ENCODE measurements at places on chromosomes 2 and 18.

- DNase-seq: no peak
These were observed 148.1 kb upstream of the RPRM start for GRCh38 chr2:153626676-153627075.

DNA sequence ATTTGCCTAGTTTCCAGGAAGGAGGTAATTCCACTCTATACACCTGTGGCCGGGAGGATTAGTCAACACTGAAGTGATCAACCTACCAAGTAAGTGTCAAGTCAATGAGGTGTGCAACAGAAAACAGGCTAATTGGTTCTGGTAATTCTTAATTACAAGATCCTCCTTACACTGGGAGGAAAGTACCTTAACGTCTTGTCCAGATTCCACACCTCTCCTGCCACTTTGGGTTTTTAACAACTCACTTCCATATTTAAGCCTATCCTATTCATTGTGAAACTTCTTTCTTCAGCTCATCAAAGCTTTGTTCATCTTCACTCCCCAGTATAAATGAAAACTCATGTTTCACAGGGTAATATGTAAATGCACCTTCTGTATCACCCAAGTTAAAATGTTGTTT lies 22.0 kb upstream of the MAP4K4 start:
- DNase-seq: no peak

DNA sequence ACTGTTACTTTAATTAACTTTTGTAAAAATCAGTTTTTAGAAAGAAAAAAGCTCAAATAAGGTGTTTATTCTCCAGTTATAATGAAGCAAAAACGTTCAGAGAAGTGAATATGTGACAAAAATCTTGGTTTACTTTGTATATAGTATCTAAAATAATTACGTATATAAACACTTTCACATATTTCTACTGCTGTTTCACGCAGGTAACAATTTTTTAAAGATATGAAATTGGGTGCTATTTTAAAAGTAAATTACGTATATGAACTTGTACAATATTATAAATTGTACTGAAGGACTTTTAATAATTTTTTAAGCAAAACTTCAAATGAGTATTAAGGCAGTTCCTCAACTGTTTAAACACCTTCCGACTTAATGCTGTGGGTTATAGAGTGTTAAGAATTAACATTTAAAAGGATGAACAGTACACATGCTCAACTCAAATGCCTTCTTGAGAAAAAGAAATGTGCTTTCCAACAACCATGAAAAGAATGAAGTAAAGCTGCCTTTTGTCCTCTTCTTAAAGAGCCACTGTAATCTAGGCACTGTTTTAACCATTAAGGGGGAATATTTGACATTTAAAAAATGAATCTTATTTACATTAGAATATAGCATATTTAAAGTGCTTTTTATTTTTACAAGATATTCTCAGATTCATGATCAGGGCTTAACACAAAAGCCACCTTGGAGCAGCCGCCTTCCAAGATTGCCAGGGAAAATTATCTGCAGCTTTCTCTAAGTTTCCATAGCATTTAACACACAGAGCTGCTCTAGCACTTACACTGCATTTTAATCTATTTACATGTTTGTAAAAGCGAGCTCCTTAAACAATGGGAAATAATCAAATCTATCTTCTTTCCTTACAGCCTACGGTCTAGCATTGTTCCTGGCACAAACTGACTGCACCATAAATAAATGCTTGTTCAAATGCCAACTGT lies 56.5 kb upstream of the CDKL4 start:
- no peak for DNase-seq

- no peak for DNase-seq
These were observed 368.5 kb downstream of the ARHGAP15 start for GRCh38 chr2:143497726-143498125.

GRCh38 chr2:3126911-3127621 lies 250.6 kb downstream of the EIPR1 start:
- no peak for DNase-seq

- peak; percentile 95 for DNase-seq
These were observed at the start of gene EMILIN1 for GRCh38 chr2:27078267-27079194. TSS of gene EMILIN1 (plus strand) at chr2:27078615. CDS start at chr2:27079066, 451 bp downstream.

GRCh38 chr2:10868465-10869314 lies 43.0 kb upstream of the KCNF1 start:
- no peak for DNase-seq

DNA sequence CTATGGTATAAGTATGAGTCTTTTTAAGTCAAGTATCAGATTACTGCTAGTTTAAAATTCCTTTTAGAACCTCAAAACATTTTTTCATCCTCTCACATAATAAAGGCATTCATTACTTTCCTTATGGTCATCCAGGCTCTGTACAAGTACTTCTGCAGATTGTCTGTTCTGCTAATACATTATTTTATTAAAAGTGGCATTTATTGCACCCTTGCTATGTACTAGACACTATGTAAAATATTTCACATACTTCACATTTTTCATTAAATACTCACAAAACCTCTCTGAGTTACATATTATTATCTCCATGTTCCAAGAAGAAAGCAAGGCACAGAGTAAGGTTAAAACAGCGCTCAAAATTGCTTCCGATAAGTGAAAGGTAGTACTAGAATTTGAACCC lies 84.1 kb downstream of the RAPH1 start:
- DNase-seq: no peak

DNA sequence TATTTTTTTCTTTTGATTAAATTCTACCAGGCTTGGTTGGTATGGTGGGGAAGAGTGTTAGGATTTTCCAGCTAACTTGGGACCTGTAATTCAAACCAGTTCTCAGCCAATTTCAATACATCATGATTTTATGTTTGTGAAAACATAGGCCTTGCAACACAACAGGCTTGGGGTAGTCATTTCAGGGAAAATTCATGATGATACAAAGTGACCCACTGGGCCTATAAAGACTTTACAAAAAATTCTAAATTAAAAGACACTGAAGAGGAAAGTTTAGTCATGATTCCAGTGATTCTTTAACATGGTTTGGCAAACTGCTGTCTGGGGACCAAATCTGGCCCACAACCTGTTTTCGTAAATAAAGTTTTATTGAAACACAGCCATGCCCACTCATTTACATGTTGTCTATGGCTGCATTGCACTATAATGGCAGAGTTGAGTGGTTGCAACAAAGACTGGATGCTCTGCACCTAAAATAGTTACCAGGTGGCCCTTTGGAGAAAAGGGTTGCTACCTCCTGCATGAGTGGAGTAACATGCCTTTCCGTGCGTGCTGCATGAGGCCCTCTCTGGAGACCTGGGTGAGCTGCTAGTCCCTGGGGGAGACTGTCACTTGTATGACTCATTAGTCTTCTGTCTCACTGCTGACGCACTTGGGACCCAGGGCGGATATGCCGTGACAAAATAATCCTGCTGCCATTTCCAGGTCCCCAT lies 73.6 kb downstream of the NPAS2 start:
- DNase-seq: no peak

DNA sequence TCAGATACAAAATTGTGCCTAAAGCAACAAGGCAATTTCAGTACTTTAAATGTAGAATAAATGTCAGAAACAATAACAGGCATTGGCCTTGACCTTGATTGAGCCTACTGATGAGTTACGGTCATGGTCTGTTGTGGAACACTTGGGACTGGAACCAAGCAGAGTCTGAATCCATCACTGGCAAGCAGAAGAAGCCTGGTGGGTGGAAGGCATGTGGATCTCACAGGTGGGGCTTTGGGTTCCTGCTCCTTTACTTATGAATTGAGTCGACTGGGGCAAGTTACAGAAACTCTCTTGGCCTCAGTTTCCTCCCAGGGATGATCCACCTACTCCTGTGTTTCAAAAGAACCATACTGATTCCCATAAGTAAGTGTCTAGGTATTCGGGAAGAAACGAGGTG lies 102.3 kb downstream of the KCNF1 start:
- DNase-seq: no peak

DNA sequence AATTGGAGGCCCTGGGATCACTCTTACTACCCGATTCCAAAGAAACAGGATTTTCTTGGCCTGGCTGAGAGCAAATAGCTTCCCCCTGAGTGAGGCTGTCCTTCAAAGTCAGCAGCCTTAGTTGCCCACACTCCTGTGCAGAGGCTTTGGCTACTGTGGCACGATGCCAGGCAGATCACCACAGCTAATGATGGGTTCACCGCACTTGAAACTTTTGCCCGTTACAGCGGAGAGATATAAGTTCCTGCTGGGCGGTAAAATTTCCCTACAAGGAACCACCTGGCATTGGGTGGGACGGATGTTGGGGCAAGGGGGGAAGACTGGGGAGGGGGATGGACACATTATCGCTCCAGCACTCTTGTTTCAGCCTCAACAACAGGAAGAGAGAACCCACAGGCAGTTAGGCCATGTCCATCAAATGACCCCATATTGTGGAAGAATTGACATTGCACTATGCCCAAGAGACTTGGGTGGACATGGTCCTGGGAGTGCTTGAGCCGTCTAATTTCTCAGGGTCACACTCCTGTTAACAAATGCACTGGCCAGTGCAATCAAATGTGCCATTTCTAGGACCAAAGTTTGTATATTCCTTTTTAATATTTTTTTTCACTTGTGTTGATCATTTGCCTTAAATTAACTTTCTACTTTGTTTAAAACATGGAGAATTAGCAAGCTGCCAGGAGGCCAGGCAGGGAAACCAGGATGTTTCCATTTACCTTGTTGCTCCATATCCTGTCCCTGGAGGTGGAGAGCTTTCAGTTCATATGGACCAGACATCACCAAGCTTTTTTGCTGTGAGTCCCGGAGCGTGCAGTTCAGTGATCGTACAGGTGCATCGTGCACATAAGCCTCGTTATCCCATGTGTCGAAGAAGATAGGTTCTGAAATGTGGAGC lies 4.4 kb downstream of the IL1B start:
- no peak for DNase-seq

- DNase-seq: no peak
These were observed 430.4 kb downstream of the LPIN1 start for GRCh38 chr2:12176623-12177454.

DNA sequence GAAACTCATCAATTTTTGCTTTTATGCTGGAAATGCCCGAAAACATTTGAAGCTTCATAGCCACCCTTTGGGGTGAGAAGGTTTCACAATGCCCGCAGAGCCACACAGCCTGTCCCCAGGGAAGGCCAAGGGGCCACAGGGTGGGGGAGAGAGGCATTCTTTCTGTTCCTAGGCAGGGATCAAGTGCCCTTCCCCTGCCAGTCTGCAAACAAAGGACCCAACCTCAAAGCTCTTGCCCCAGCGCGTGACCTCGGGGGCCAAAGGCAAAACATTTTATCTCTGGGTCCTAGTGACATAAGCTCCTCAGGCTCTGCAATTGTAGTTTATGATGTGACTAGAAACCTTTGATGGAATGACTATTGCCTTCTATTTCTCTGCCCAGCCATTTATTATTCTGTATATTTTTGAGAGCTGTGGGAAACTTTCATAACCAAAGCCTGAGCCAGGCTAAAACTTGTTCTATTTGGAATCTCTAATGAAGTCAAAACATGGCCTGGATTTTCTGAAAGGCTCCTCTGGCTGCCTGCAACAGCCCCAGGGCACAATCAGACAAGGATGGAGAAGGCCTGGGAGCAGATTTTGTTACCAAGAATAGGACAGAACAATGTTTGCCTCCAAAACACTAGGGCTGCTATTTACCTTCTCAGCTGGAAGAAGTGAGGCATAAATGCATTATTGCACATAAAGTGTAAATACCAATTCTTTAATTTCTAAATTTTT lies 137.2 kb upstream of the KCTD1 start:
- DNase-seq: peak; percentile 36

DNA sequence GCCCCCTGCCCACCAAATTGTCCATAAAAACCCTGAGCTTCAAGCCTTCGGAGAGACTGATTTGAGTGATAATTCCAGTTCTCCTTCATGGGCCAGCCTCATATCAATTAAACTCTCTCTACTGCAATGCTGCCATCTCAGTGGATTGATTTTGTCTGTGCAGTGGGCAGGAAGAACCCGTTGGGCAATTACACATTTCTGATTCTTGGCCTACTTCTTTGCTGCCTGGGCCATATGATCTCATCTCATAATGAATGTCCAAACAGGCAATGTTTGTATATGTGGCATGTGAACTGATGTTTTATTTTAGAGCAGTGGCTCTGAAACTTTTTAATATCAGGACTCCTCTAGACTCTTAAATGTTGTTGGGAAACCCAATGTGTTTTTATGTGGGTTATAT lies 101.2 kb upstream of the SLC38A11 start:
- DNase-seq: no peak

- DNase-seq: no peak
These were observed 11.6 kb upstream of the OLA1 start for GRCh38 chr2:174259981-174260380.

DNA sequence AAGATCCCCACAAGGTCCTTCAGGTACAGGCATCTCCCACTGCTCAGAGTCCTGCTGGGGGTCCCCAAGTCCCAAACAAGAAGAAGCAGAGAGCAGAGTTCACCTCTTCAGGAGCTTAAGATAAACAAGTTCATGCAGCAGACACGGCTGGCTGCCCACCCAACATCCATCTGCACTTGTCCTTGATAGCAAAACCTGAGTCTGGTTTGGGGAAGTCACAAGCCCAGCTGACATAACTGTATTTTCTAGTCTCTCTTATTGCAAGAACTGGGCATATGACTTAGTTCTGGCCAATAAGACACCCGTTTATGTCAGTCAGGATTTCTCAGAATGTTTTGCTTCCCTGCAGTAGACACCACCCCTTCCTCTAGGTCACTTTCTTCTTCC lies 31.8 kb downstream of the AFF3 start:
- no peak for DNase-seq

DNA sequence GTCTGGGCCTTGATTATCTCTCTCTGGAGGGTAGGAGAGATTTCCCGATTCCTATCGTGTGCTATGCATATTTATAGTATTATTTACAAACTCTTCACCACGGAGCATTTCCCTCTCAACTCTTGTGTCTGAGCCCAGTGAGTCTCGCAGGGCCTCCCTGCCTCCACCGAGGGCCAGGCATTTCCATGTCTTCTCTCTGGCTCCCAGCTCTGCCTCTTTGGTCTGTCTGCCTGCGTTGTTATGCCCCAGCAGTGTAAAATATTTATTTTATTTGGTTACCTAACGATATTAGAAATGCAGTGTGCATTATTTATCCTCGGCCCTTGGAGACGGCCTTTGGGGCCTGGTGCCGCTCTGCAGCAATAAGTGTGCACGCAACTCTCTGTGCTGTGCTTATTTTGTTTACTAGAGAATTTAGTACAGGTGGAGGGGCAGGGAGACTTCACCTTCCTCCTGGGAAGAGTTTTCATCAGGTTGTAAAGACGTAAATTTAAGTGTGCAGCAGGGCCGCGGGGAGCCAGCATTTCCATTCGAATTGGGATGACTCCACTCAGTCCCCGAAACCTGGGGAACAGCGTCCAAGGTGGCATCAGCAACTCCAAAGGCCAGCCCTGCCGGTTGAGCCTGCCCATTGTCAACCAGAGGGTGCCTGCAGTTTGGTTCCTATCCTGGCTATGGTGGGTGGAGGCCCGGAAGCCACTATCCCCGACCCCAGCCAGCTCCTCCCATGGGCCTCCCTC lies 100.2 kb downstream of the PTGR3 start:
- DNase-seq: no peak

All from left lung (tissue), 14 donors.